ENCODE measurements at places on chromosomes 7 and 10. TPM values are rescaled to one million over a fixed set of nuclear protein-coding genes. Genes with fewer than 3 reads are reported as not detected.

Gene SEMA3C
- 195 TPM for total RNA-seq

Gene ZNF804B
- total RNA-seq = not detected

Gene SLC29A3
- 1.7 TPM for total RNA-seq

Gene LFNG
- 16.3 TPM for total RNA-seq

Gene PLEKHS1
- not detected for total RNA-seq

Gene FEZF1
- total RNA-seq = not detected

Gene SFTPA1
- total RNA-seq = not detected

Gene ELFN1
- total RNA-seq = 0.38 TPM

Gene SLC26A4
- total RNA-seq = 1.7 TPM

Gene AKR1B15
- not detected for total RNA-seq

Gene WDFY4
- total RNA-seq = not detected

Gene CALCR
- not detected for total RNA-seq

Gene CEP41
- total RNA-seq = 22.4 TPM
